Central memory CD4-positive, alpha-beta T cell (primary cell): ENCODE measurements at places on chromosomes 3 and 15.
A peak's percentile ranks its signal among the peaks of the same experiment; 100 is the strongest.

DNA sequence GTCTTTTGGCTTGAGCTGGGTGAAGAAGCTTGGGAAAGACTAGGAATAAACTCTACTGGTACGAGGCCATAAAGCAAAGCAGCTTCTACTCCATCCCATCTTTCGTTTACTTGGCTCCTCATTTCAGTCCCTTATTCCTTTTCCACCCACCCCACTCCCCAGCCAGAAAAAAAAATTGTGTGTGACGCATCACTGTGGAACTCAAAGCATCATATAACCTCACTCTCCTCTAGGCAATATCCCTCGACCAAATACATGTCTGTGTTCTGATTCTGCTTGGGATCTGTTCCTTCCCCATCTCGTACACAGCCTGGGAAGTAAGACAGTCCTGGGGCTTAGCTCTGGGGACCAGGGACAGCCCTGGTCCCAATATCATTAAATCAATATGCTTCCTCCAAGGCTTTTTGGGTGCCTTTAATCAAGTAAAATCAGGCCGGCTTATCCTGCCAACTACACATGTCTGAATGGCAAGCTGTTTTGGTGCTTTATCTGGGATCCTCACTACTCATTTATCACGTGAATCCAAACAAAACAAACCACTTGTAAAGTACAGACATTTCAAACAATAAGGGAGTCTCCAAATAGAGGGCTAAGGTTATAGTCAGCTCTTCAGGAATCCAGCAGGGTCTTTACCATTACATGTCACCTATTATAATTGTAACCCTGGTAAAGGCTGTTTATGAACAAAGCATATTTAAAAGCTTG lies 74.9 kb upstream of the ZBED2 start:
- no peak for DNase-seq

- no peak for DNase-seq
Observed at GRCh38 chr3:116188231-116188785, 257.0 kb downstream of the LSAMP start.

- DNase-seq: no peak
Observed at GRCh38 chr3:122398920-122399319, 14.9 kb downstream of the FAM162A start.

- peak; percentile 54 for DNase-seq
Observed at GRCh38 chr3:187066228-187066995, 72.9 kb downstream of the RPL39L start.

DNA sequence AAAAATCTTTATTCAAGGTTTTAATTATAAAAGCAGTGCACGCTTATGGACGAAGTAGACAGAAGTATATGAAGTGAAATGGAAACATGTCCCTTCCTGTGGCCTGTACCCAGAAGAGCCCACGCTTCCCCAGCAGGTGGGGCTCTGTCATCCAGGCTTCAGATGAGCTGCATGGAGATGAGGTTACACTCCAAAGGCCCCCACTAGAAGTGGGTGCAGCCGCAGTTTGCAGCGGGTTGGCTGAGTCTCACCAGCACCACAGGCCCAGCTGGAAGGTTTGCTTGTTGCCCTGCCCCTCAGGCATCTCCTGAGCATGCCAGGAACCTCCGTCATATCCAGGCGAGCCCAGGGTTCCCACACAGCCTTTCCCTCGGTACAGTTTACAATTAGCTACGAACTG lies 33.1 kb downstream of the PRR20G start:
- DNase-seq: no peak

- no peak for DNase-seq
Observed at GRCh38 chr3:149658744-149659497, 1.1 kb upstream of the WWTR1 start.

GRCh38 chr15:58357529-58358476 lies 74.0 kb upstream of the LIPC start:
- peak; percentile 68 for DNase-seq

DNA sequence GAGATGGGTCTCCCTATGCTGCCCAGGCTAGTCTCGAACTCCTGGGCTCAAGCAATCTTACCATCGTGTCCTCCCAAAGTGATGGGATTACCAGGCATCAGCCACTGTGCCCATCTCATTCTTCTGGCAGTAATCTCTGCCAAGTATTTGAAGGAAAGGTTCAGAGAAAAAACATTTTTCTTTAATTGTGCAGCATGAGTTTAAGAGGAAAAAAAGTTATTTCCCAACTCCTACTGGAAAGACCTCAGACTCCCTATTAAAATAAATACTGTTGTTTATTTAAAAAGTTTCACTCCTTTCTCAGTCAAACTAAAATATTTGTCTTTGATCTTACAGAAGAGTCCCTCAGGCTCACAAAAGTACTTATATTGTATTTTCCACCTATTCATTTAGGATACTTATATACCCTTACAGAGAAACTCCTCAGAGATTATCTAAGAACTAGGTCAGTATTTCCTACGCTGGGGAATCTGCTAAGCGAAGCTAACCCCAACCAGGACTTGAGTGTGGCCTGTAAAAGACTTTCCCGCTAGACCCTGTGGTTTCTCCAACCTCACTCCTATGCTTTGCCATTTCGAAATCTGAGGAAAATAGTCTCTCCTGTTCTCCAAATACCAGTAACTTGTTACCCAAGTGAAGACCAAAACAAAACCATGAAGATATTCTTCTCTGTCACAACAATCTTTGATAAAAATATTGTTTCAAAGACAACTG lies 28.7 kb downstream of the WWTR1 start:
- no peak for DNase-seq

- no peak for DNase-seq
Observed at GRCh38 chr3:39362192-39362591, 21.0 kb upstream of the SLC25A38 start.

DNA sequence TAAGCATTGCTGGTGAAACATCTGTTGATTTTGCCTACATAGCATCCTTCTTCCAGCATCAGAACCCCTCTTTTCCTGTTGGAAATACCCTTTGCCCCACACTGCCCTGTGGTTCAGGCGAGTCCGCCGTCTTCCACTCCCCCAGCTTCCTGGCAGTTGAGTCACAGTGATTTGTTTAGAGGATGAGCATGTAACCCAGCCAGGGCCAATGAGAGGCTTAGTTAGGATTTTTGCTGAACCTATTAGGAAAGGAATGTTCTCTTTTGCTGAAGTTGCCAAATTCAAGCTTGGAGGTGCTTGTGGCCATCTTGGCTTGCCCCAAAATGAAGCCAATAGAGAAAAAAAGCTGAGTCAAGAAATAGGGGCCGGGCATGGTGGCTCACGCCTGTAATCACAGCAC lies 19.0 kb upstream of the MEX3B start:
- no peak for DNase-seq

- no peak for DNase-seq
Observed at GRCh38 chr3:157922614-157923013, 183.6 kb downstream of the SHOX2 start.

DNA sequence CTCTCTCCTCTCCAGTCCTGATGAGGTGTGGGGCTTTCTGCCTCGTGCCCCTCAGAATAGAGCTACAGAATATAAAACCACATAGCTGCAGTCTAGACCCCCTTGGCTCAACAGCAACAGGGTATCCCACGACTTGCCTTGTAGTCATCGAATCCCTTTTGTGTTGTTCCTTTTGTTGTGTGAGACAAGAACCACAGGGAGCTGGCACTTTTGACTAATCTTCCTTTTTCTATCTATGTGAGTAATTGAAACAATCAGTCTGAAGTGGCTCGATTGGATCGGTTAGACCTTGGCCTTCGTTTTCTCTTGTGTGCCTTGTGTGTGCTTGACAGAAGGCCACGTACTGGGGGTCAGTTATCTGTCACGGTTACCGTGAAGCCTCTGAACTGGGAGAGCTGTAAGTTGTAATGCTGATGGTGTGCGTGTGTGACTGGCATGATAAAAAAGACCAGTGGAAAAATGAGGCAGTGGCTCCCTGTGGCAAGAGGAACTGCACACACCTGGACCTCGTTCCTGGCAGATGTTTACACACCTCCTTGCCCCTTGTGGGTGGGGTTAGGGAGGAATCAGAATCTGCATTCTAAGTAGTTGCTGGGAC lies 23.2 kb upstream of the IQCF6 start:
- DNase-seq: no peak

DNA sequence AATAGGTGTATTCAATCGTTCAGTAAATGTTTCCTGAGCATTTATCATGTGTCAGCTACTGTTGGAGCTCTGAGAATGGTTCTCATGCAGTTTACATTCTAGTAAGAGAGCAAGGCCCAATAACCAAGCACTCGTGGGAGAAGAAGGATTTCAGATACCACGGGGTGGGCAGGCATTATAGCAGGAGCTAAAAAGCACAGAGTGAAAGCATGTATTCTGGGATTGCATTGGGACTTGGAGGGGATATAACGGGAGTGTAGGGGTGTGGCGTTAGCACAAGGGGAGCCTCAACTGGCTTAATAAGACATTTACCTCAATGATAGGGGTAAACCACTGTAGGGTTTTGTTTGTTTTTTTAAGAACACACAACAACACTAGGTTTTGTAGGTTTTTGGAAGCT lies 1.6 kb upstream of the SIAH2 start:
- no peak for DNase-seq

DNA sequence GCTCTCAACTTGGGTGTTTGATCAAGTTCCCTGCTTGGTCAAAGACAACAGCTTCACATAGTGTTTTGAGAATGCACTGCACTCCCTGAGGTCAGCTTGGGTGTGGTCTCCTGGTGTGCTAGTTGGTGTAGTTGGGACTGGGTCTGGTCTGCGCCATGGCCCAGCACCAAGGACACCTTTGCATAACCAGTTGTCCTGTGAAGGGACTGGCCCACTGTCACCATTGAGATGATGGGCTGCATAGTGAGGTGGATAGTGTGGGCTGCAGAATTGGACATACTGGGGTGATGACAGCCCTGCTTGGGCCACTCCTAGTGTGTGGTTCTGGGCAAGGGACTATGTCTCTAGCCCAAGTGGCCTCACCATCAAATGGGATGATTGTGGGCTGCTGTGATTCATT lies 9.5 kb downstream of the RPSA start:
- no peak for DNase-seq

GRCh38 chr15:63484433-63485186 lies 19.8 kb upstream of the USP3 start:
- no peak for DNase-seq

DNA sequence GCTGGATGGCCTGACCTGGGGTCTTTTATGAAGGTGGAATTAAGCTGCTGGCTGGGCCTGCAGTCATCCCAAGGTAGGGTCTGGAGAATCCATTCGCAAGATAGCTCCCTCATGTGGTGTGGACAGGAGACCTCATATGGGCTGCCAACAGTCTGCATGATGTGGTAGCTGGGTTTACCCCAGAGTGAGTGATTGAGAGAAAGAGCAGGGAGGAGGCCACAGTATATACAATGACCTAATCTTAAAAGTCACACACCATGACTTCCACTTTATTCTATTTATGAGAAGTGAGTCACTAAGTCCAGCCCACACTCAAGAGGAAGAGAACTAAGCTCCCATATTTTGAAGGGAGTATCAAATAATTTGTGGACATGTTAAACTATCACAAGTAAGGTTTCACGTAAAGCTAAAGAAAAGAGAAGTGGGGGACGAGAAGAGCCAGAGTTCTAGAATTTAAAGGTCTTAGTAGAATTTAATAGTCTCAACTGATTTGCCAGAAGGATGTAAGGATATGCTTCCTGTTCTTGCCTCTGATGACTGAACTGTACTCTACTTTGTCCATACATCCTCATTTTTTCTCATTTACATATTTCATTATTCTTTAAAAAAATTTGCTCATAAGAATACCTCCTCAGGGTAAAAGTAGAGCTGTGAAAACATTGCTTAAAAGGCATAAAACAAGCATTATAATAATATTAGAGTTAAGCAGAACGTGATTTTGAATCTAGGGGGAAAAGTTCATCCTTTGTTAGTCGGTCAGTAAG lies 184.4 kb downstream of the PEX5L start:
- no peak for DNase-seq

DNA sequence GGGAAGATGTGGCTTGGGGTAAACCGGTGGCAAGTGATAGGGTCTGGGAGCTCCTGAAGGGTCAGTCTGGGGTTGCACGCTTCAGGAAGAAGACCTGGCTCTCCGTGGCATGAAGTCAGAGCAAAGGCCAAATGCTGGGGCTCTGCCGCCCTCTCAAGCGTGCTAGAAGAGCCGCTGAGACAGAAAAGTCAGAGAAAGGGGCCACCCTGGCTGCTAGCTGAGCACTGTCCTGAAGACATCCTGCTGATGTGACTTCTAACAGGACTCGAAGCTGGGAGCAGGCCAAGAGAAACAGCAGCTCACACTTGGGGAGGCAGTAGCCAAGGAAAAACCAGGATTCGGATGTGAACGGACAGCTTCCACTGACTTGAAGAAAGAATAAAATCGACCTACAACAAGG lies 270.4 kb downstream of the OCA2 start:
- DNase-seq: no peak

DNA sequence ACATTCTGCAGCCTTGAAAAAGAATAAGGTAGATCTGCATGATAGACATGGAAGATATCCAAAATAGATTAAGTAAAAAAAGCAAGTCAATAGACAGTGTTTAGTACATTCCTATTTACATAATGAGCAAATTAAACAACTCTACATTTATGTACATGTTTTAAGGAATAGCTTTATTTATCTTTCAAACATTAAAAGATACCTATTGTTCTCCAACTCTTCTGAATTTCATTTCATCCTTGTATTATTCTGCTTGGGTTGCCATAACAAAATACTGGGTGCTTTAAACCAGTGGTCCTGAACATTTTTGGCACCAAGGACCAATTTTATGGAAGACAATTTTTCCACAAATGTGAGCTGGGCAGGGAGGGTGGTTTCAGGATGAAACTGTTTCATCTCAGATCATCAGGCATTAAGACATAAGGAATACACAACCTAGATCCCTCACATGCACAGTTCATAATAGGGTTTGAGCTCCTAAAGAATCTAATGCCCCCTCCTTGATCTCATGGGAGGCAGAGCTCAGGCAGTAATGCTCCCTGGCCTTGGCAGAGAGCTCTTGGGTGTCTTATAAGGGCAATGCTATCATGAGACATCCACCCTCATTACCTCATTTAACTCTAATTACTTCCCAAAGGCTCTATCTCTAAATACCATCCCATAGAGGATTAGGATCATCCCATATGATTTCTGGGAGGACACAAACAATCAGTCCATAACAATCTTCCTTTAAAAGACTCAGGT lies 6.8 kb upstream of the KATNBL1 start:
- no peak for DNase-seq

- DNase-seq: no peak
Observed at GRCh38 chr3:51379746-51380455, 5.2 kb upstream of the MANF start.
